Activated CD4-positive, alpha-beta T cell treated with anti-CD3 and anti-CD28 coated beads, Interleukin-2, amount 10 ng/mL, durations not matched to agents 7 days and 5 days (primary cell): ENCODE measurements at places on chromosomes 4 and X. TPM values are rescaled to one million over a fixed set of nuclear protein-coding genes. Genes with fewer than 3 reads are reported as not detected.

GRCh38 chr4:138716559-138717335, 298.8 kb upstream of the NOCT start:
- H3K27me3 ChIP-seq = no peaks in the 10 kb centered on the region
- H3K36me3 ChIP-seq = no peaks in the 10 kb centered on the region
- no peak overlapping the region for H3K27ac ChIP-seq
- H3K4me3 ChIP-seq = no peak overlapping the region

DNA sequence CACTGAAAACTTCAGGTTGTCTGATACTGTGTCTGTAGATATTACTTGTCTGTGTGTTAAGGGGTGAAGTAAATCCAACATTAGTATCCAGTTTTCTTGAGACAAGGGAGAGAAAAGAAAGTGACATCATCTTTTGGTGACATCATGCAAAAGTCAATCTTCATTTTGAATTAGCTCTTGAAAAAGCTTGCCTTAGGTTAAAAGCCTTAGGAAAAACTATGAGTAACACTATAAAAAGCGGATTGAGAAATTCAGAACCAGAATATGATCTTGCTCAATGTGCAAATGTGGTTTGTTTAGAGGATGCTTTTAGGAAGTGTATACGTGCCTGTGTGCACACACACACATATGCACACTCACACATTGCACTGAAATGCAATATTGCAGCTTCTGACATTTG, 345.8 kb upstream of the CASK start:
- DNase-seq = no peak
- H3K4me1 ChIP-seq = no peaks in the 10 kb centered on the region

DNA sequence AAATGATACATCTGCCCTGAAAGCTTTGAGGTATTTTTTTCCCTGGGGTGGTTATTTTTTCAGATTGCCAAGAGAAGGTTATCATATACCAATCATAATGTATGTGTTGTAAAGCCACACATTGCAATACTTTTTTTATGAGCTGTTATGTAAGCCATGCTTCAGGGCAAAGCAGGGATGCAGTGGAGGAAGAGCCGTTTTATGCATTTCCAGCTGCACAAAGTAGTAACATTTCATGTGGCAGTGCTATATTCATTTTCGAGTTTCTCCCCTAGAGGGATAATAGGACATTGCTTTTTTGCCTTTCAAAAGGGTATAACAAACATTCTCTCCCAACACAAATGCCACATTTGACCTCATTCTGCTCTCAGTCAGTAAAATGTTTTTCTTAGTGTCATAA, 68.5 kb downstream of the GALNT7 start:
- peaks cover 2% of the 10 kb centered on the region for H3K4me1 ChIP-seq
- no peak overlapping the region for H3K27ac ChIP-seq
- no peak for DNase-seq
- no peaks in the 10 kb centered on the region for H3K27me3 ChIP-seq
- H3K36me3 ChIP-seq = no peaks in the 10 kb centered on the region
- no peak overlapping the region for H3K4me3 ChIP-seq

DNA sequence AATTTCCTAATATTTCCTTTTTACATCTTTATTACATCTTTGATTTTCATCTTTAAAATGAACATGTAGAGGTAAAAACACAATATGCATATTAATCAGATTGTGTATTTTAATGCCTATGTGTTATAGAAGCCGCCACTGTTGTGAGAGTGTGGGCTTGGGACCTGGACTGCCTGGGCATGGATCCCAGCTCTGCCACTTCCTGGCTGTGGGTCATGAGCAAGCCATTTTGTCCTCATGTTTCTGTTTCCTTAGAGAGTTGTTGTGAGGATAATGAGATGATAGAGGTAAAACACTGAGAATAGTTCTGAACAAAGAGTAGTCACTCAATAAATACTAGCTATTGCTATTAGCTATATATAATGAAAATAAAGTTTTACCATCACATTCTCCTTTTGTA, 38.4 kb upstream of the SCOC start:
- H3K27ac ChIP-seq = no peak overlapping the region
- no peak overlapping the region for H3K4me3 ChIP-seq
- peaks cover 5% of the 10 kb centered on the region for H3K4me1 ChIP-seq
- H3K36me3 ChIP-seq = no peaks in the 10 kb centered on the region
- H3K27me3 ChIP-seq = peaks cover 5% of the 10 kb centered on the region

GRCh38 chrX:29952016-29952415, 263.3 kb upstream of the MAGEB2 start:
- no peak for DNase-seq
- H3K27ac ChIP-seq = no peak overlapping the region
- H3K27me3 ChIP-seq = no peaks in the 10 kb centered on the region
- H3K36me3 ChIP-seq = no peaks in the 10 kb centered on the region
- H3K4me3 ChIP-seq = no peak overlapping the region
- no peaks in the 10 kb centered on the region for H3K4me1 ChIP-seq

DNA sequence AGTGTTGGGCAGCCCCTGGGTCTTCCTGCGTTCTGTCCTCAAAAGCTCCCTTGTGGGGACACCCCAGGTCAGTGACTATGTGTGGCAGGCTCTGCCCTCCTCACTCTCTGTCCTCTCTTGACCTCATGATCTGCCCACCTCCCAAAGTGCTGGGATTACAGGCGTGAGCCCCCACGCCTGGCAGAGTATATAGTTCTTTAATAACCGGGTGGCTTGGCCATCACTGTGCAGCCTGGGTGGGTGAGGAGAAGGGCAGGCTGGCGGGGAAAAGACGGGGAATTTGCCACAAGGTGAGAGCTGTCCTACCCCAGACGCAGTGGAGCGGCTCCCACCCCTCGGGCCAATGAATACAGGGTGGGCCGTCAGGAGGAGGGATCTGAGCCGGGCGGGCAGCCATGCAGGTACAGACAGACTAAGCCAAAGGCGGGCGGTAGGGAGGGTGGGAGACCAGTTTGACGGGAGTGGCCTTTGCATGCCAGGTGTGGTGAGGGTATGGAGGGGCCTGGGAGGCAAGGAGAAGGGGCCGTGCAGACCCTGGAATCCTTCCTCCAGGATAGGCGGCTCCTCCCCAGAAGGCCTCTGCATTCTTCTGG, 2.5 kb downstream of the SH3BP2 start:
- H3K27me3 ChIP-seq = no peaks in the 10 kb centered on the region
- no peak for DNase-seq
- no peaks in the 10 kb centered on the region for H3K36me3 ChIP-seq
- H3K4me1 ChIP-seq = peaks cover 56% of the 10 kb centered on the region
- H3K4me3 ChIP-seq = no peak overlapping the region

DNA sequence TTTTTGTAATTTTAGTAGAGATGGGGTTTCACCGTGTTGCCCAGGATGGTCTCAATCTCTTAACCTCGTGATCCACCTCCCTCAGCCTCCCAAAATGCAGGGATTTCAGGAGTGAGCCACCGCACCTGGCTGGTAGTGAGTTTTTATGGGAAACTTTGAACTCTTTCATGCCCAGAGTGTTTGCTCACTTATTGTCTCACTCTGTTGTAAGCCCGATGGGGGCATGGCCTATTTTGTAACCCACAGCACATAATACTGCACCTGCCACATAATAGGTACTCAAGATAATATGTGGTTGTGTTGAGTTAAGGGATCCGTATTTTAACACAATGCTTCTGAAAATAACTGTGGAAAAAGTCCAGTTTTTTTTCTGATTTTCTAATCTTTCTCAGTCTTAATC, 109.6 kb upstream of the GIMD1 start:
- no peaks in the 10 kb centered on the region for H3K27me3 ChIP-seq
- H3K27ac ChIP-seq = no peak overlapping the region
- H3K4me1 ChIP-seq = no peaks in the 10 kb centered on the region
- no peak for DNase-seq
- no peak overlapping the region for H3K4me3 ChIP-seq

- no peaks in the 10 kb centered on the region for H3K27me3 ChIP-seq
- no peaks in the 10 kb centered on the region for H3K4me1 ChIP-seq
- no peak overlapping the region for H3K4me3 ChIP-seq
- no peaks in the 10 kb centered on the region for H3K36me3 ChIP-seq
- DNase-seq = no peak
Measured at GRCh38 chr4:65825116-65825753, 154.9 kb upstream of the EPHA5 start.

DNA sequence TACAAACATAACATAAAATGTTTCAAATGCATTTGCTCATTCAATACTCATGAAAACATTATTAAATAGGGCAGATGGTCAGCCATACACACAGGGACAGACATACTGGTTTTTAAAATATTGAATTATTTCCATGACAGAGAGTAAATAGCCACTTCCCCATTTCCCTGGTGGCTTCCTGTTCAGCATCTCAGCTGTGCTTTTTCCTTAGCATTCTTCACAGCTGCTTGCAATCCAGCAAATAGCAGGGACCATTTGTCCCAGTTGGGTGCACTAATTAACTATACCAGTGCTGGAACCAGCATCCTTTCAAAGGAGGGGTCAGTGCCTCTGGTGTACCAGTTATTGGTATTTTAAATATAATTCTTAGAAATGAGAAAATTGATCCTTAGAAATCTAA, 964.7 kb downstream of the RAB28 start:
- H3K27ac ChIP-seq = no peak overlapping the region
- no peaks in the 10 kb centered on the region for H3K36me3 ChIP-seq
- H3K27me3 ChIP-seq = no peaks in the 10 kb centered on the region
- no peaks in the 10 kb centered on the region for H3K4me1 ChIP-seq

GCNA gene
- total RNA-seq = 4.7 TPM
